ENCODE measurements at places on chromosomes 1 and 21.

DNA sequence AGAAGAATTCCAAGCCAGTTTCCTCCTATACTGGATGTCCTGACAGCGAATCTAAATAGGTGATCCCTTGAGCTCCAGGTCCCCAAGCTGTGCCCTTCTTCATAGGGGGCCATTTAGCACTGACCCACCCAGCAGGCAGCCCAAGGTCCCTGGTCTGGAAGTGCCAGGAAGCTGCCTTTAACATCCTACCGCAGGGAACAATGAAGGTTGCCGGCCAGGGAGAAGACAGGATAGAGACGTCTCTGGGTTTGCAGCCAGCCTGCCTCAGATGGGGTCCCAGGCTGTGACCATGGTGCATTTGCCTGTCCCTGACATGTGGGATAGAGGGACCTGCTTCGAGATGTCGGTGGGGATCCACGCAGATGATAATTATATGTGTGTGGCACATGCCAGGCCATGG, 2.7 kb upstream of the RIPK4 start:
- no peak for DNase-seq

- no peak for DNase-seq
These were observed 35.7 kb downstream of the PTGFRN start for GRCh38 chr1:116945421-116945820.

GRCh38 chr1:248736977-248737376, 18.6 kb downstream of the LYPD8 start:
- no peak for DNase-seq

DNA sequence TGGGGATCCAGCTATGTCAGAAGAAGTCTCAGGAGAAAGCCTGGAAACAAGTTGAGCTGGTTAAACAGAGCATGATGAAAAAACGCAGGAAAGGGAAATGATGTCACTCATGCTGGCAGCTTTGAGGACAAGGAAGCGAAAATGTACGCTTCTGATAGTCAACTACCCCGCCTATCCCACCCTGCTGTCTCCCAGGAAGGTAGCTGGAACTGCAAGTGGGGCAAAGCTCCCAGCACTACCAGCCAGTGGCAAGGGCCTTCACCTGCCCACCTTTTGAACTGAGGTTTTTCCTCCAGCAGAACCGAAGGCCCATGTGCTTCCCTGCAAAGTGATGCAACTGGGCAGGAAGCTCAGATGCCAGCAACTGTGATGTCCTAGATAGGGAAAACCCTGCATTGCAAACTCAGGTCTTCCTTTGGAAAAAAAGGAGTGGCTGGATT, 6.3 kb upstream of the IL20 start:
- DNase-seq, result no peak

DNA sequence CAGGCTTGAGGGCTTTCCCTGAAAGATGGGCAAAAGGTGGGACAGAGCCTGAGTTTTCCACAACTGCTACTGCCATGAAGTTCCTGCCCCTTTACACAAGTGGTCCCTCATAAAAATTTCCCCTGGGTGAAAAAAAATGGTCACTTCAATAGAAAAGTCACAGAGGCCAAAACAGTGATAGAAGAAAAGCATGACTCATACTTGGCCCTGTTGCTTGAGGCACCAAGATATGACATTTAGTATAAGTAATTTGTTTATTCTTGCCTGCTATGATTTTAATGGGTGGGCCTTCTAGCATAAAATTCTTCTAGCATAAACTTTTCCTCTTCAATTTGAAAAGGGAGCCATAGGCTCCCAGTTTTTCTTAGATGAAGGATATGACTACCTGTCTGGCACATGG, 280.2 kb downstream of the DPYD start:
- no peak for DNase-seq

DNA sequence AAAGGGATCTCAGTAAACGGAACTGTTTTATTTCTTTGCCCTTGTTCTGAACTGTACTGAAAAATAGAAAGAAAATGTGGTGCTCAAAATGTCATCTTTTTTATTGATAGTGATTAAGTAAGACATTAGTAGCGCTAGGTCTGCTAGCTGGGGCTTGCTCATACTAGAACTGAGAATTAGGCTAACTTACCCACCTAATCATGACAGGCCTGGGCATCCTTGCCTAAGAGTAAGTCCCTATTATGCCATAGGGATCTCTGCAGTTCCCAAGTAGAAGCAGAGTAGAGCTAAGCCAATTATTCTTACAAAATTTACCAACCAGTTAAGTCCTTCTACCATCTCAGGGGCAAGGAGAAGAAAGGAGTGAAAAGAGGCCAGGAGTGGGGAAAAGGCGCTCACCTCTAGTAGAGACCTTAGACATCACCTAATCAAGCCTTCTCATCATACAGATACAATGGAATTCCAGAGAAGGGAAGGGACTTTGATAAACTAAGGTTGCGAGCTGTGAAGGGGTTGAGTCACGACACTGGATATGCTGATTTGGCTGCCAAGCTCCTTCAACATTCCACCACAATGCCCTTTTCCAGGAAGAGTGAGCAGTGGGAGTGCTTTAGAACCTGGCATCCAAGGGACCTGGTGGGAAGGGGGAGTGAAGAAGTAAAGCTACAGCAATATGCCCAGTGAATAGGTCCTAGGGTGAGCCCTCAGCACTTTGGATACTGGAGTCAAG, 27.7 kb upstream of the RPTN start:
- DNase-seq, result peak; percentile 61

GRCh38 chr1:87176514-87176913, 152.2 kb upstream of the LMO4 start:
- no peak for DNase-seq

DNA sequence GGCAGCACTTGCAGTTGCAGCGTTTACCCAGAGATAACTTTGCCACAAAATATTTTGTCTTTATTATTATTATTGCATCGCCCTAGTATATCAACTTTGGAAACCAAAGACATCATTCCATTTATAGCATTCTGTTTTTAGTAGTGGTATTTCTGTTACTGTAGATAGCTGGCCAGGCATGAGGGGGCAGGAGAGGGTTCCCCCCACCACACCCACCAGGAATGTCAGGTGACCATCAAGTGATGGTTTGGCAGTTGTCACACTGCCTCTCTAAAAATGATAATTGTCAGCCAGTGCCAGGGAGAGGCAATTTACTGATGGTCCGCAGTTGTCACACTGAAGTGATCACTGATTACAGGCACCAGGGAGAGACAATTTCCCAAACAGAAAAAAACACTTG, 135.6 kb downstream of the TSEN15 start:
- DNase-seq, result no peak

- DNase-seq, result no peak
These were observed 218.1 kb downstream of the USH2A start for GRCh38 chr1:216205176-216205575.

- no peak for DNase-seq
These were observed 69.5 kb downstream of the PLD5 start for GRCh38 chr1:242455052-242455361.

GRCh38 chr1:92259350-92259749, 39.4 kb downstream of the GLMN start:
- no peak for DNase-seq

DNA sequence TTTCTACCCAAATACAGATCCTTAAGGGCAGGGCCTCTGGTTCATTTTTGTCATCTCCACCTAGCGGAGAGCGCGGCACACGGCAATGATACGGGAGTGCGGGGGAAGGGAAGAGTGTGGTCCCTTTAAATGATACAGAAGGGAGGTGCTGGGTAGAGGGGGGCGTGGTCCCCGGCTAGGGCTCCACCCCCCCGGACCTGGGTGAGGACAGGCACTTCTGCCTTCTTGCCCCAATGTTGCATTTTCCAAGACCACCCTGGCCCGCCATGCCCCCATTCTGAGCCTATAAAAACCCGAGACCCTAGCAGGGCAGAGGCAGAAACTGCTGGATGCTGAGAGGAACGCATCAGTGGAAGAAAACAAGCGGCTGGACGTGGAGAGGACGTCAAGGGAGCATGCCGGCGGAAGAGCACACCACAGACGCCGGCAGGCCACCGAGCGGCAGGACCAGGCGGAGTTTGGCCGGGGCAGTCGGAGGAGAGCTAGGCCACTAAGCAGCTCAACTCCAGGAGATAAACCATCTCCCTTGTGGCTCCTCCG, 30.0 kb downstream of the LRRC3 start:
- no peak for DNase-seq

- DNase-seq, result peak; percentile 88
These were observed 26.8 kb downstream of the EGLN1 start for GRCh38 chr1:231395076-231395997.

DNA sequence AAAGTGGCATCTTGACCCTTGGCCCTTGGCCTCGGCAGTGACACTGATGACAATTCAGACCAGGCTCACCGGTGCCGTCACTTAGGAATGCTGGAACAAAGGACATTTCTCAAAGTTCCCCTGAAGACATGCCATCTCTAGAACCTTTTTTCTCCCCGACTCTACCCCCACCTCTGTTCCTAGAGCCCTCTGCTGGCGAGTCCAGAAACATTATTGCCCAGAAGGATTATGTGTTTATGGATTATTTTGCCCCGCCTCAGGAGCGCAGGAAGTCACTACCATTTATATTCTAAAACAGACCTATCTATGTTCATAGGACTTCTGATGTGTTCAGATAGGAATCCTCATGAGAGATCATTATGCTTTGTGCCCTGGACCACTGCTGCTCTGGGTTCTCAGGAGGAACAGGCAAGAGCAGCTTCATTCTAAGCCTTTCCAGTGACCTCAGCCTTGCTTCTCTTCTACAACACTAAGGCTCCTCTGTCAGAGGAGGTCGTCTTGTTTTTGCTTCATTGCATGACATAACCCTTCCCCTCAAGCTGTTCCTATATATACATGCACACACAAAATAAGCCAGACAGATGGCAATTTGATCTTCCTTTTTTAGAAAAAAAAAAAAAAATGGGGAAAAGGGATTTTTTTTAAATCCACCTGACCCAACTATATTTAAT, 12.4 kb upstream of the SHISA4 start:
- no peak for DNase-seq

DNA sequence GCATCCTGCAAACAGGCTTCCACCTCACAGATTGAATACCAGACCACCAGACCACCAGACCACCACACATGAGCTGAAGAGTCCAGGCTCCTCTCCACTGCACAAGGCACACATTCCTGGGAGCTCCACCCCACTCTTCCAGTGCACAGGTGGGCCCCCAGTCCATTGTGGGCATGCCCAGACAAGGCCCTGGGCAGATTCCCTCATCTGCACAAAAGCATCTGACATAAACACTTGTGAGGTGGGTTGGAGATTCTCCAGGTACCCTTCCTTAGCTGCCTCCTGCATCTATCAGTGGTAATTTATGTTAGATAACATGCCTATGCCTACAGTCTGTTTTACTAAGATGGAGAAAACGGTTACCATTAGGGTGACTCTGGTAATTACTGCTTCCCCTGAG, 11.6 kb upstream of the CTBS start:
- DNase-seq, result no peak

DNA sequence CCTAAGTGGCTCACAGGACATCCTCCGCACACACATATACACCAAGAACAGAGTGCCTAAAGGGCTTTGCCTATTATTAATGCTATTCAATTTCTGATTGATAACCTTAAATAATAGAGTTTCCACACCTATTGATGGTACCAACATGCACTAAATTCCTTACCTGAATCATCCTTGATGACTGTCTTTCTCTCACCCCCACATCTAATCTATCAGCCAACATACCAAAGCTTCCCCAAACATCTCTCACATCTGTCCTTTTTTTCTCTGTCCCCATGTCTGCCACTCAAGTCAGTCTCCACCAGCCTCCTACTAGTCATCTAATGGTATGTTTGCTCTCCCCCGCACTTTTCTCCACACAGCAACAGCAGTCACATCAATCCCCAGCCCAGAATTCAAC, 174.4 kb downstream of the DSCAM start:
- no peak for DNase-seq

GRCh38 chr1:89708751-89709375, 75.9 kb downstream of the LRRC8C start:
- DNase-seq, result peak; percentile 48

DNA sequence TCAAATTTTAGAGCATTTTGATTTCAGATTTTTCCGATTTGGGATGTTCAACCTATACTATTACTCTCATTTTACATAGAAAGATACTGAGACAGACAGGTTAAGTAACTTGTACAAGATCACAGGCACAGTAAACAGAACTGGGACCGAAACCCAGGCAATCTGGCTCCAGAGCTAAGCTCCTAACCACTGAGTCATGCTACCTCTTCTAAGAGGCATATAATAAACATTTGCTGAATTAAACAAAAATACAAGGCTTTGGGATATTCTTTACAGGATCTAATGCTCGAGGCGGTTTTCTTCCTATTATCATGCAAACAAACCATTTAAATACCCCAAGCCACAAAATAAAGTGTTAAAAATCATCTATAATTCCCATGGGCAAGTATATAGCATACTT, 50.3 kb downstream of the MCOLN2 start:
- no peak for DNase-seq

DNA sequence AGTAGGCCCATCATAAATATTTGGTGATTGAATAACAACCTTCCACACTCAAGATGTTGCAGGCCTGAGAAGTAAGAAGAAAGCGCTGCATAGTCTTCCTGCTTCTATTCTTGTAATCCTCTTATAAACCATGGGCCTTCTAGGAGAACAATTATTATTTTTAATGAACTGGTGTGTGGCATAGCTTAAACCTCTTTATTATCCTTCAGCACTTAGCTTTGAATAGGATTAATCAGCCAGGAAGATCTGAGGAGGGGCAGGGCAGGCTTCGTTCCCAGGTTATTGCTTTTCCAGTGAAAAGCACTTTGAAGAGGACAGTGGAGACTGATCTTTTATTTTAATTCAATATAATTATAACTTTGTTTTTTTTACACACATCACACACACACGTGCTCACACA, 42.3 kb downstream of the KIF26B start:
- no peak for DNase-seq

GRCh38 chr1:184891440-184891839, 82.9 kb downstream of the NIBAN1 start:
- DNase-seq, result no peak

- no peak for DNase-seq
These were observed 106.5 kb upstream of the DAB1 start for GRCh38 chr1:57530206-57530910.

DNA sequence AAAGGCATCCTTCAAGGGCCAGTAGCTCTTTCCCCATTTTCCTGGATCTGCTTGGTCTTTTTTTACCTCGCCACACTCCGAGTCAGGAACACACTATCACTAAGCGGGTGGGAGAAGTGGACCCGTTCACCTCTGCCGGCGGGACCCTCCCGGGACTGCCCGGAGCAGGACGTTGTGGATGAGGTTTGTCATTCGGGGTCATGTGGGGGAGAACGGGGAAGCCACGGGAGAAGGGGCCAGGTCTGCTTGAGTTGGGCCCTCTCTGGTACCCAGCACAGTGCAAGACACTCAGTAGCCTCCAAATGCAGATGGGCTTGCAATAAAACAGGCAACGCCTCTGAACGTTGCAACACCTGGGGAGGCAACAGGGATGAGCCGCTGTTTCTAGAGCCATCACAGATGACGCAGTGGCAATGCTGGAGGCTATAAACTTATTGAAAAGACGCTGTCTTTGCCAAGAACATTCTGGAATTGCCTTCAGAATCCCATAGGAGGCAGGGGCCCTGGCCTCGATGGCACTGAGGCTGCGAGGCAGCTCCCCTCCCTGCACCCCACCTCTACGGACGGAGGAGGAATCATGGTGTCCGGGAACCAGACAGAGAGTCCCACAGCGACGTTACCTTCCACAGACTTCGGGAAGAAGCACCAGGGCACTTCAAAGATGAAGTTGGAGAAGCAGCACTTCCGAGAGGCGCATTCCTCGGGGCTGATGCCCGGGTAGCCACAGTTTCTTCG, 3.8 kb downstream of the TFF2 start:
- no peak for DNase-seq

Data from kidney glomerular epithelial cell (primary cell).